Left kidney (tissue), 8 donors: ENCODE measurements at places on chromosomes 7 and 10. TPM values are rescaled to one million over a fixed set of nuclear protein-coding genes. Genes with fewer than 3 reads are reported as not detected.

The CACNA2D1 gene
- polyA plus RNA-seq = 33.9 TPM

The GIMAP5 gene
- polyA plus RNA-seq = 5.6 TPM

The GDF10 gene
- polyA plus RNA-seq = 1.6 TPM

The GALNT17 gene
- polyA plus RNA-seq = 3.1 TPM

The ASZ1 gene
- polyA plus RNA-seq = not detected

The SLC26A4 gene
- polyA plus RNA-seq = 3.7 TPM

The PNLIPRP1 gene
- polyA plus RNA-seq = 0.13 TPM

The CLDN15 gene
- polyA plus RNA-seq = 12.1 TPM

The LRMDA gene
- polyA plus RNA-seq = 18.0 TPM

The STEAP2 gene
- polyA plus RNA-seq = 22.7 TPM

The ADAMTS14 gene
- 1.1 TPM for polyA plus RNA-seq

The CLRN3 gene
- 22.5 TPM for polyA plus RNA-seq

The SHOC2 gene
- polyA plus RNA-seq = 40.6 TPM

The GPNMB gene
- 22.1 TPM for polyA plus RNA-seq

The TCTN3 gene
- polyA plus RNA-seq = 76.9 TPM

The OPN4 gene
- polyA plus RNA-seq = not detected

The HYAL4 gene
- polyA plus RNA-seq = 0.86 TPM

The CH25H gene
- polyA plus RNA-seq = not detected
